RWPE2 (cell line): ENCODE measurements at places on chromosomes 5 and 9.

GRCh38 chr5:147482706-147483180, 27.1 kb downstream of the DPYSL3 start:
- H3K27ac ChIP-seq, result no peak overlapping the region
- H3K4me3 ChIP-seq, result no peak overlapping the region
- H3K27me3 ChIP-seq, result no peaks in the 10 kb centered on the region

DNA sequence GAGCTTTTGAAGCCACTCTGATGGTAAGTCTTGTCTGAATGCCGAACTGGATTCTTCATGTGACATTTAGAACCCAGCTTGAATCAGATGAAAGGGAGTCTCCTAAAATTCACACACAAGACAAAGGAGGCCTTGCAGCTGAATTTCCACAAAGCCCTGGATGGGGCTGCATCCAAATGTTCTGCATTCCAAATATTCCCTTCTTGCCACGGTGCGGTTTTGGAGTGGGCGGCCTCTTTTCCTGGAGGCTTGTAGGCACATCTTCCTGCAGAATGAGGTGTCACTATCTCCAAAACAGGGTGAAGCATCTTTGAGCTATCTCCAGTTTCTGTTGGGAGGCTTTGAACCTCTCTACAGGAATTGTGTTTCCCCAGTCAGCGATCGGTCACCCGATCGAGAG, 342.7 kb downstream of the ARHGEF28 start:
- no peaks in the 10 kb centered on the region for H3K4me1 ChIP-seq
- no peaks in the 10 kb centered on the region for H3K36me3 ChIP-seq
- no peak overlapping the region for H3K4me3 ChIP-seq
- H3K27me3 ChIP-seq, result no peaks in the 10 kb centered on the region

GRCh38 chr5:154162539-154163151, 27.9 kb upstream of the GALNT10 start:
- no peak overlapping the region for H3K27ac ChIP-seq
- peaks cover 6% of the 10 kb centered on the region for H3K4me1 ChIP-seq
- H3K4me3 ChIP-seq, result no peak overlapping the region
- no peaks in the 10 kb centered on the region for H3K36me3 ChIP-seq

DNA sequence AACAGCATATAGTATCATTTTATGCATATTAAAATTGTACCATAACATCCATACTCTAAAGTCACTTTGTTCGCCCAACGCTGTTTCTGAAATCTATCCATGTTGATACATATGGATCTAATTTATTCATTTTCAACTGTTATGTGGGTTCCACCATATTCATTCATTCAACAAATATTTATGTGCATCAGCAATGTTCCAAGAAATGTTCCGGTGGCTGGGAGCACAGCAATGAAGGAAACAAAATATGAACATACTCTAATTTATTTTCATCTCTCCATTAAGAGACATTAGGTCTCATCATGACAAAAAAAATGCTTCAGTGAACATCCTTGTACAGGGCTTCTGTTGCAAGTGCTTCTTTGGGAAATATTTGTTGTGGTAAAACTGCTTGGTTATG, 75.4 kb downstream of the MARCHF3 start:
- no peaks in the 10 kb centered on the region for H3K4me1 ChIP-seq
- no peak for DNase-seq

- no peak for DNase-seq
- H3K4me3 ChIP-seq, result no peak overlapping the region
- H3K36me3 ChIP-seq, result no peaks in the 10 kb centered on the region
- peak overlapping the region; percentile 26 for H3K27ac ChIP-seq
- H3K27me3 ChIP-seq, result no peaks in the 10 kb centered on the region
Measured at GRCh38 chr5:81268521-81269196, 32.7 kb upstream of the ZCCHC9 start.

GRCh38 chr5:54663866-54664265, 146.3 kb downstream of the SNX18 start:
- H3K4me1 ChIP-seq, result peaks cover 4% of the 10 kb centered on the region
- no peak overlapping the region for H3K27ac ChIP-seq
- H3K27me3 ChIP-seq, result no peaks in the 10 kb centered on the region
- H3K36me3 ChIP-seq, result no peaks in the 10 kb centered on the region
- H3K4me3 ChIP-seq, result no peak overlapping the region
- no peak for DNase-seq

GRCh38 chr5:2005101-2006041, 122.6 kb upstream of the IRX4 start:
- no peak for DNase-seq
- H3K27me3 ChIP-seq, result no peaks in the 10 kb centered on the region
- no peaks in the 10 kb centered on the region for H3K36me3 ChIP-seq
- no peak overlapping the region for H3K27ac ChIP-seq
- H3K4me1 ChIP-seq, result peaks cover 8% of the 10 kb centered on the region
